Kidney tubule cell (primary cell): ENCODE measurements at places on chromosomes 2 and 18.

DNA sequence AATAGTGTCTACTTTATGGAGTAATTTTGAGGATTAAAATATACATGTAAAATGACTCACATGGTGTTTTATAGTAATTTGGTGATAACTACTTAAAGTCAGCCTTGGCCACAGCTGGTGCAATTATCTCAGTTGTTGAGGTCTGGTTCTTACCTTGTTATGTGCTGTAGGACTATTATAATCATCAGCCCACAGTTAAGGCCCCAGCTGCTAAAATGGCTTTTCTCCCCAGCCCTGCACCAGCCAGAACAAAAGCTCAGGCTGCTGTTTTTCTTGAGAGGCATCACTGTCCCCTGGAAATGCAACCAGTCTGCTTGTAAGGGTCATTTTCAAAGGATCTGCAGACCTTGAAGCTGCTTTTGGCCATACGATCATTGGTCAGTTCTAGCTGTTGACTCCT is 283.3 kb upstream of the THUMPD2 start:
- DNase-seq, result no peak

GRCh38 chr2:136117391-136117841 is 533 bp downstream of the CXCR4 start:
- peak; percentile 35 for DNase-seq

DNA sequence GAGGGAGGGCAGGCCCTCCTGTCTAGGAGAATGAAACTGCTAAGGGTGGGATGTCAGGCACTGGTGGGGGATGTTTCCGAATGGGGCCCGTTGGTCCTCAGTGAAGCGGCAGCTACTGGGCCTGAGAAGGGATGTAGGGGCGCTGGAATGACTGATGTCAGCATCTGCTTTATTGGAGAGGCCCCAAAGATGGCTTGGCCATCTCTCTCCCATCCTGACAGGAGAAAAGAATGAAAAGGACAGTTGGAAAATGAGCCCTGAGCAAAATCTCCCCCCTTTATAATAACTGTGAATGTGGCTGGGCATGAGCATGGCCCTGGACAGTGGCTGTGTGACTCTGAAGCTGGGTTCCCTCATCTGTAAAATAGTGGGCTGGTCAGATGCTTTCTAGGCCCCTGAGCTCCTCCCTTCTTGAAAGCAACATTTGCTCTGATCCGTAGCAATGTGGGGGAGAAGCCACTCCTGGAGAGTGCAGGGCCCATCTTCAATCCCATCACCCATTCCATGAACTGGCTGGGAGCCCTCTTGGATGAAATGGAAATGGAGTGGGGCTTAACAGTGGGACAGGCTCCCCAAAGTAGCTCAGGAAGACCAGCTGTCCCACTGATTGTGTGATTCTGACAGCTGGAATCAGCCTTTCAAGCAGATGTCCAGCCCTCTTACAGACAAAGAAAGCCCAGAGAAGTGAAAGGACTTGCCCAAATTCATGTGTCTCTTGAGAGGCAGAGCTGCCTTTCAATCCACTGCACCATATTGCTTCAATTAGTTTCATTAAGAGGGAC is 232.7 kb upstream of the SMAD2 start:
- no peak for DNase-seq

- no peak for DNase-seq
Measured at GRCh38 chr2:177289824-177290628, 25.5 kb upstream of the NFE2L2 start.

DNA sequence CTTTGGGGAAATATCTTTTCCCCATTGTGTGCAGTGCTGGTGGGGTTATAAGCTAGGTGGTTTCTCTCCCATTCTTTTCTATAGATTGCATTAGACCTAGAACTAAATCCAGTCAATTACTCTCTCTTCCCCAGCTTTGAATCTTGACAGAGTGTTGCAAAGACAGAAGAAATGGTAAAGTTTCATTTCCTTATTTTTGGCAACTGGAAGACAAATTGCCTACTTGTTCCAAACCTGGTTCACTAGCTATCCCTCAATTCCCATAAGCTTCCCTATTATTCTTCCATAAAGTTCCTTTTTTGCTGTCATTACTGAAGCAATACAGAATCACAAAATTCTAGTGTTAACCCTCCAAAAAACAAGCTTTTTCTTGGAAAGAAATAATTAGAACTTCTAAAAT is 94.0 kb upstream of the ITGA4 start:
- DNase-seq, result no peak

DNA sequence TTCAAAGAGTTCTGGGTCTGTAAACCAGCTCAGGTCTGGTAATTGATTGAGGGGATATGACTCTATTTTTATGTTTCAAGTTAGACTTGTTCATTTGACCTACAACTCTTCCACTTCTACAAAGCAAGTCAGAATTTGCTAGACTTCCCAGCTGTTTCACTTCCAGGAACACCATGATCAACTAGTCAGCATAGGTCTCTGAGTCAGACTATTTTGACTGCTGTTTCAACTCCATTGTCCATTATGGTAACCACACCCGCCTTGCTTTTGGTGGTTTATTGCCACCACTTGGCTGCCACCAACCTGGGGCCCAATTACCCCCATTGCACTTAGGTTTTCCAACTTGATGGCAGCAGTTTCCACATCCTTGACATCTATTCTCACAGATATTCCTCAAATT is 116.6 kb downstream of the LAMA3 start:
- DNase-seq, result peak; percentile 48

DNA sequence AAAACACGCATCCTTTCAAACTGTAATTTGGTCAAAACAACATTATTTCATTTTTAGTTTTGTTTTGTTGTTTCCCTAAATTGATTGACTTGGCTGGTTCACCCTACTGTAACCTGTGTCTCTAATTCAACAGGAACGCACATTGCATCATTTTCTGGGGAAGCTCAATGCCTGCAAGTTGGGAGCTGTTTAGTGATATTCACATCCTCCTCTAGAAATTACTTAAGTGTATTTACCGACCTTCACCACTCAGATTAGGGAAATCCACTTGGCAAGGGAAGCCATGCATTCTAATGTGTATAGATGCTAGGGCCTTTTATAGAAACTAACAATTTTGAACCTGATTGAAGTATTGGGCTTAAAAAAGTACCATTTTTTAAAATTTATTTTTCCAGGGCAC is 7.3 kb upstream of the TPO start:
- no peak for DNase-seq

- peak; percentile 43 for DNase-seq
Measured at GRCh38 chr18:43596105-43596712, 318.9 kb upstream of the SYT4 start.

DNA sequence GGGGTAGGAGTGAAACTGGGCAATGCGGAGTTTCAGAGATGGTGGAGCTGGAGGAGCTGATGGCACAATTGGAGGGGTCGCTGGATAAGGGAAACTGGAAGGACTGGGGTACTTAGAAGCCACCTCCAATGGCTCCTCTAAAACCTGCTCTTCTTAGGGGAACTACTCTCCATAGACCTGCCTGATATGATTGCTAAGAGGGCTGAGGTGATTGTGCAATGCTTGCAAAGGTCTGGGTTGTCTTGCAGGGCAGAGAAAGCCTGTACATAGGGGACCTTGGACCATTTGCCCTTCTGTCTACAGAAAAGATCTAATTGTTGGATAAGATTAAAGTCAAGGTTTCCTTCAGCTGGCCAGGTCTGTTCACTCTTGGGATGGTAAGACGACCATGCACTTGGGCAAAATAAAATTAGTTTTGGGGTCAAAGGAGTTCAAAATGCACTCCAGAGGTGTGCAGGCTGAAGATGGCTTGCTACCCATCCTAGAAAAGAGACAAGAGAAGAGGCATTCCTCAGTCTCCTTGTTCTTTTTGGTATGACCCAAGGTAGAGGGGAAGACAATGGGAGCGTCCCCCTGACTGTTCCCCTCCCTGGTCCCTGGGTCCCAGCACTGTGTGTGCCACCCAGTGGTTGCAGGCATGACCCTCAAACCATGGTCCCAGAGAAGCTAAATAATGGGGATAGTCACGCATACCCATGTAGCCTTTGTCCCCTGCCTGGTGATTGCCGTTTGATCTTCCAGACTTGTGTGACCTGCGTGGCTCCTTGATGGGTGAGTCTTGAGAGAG is 41.1 kb downstream of the STK17B start:
- peak; percentile 10 for DNase-seq

DNA sequence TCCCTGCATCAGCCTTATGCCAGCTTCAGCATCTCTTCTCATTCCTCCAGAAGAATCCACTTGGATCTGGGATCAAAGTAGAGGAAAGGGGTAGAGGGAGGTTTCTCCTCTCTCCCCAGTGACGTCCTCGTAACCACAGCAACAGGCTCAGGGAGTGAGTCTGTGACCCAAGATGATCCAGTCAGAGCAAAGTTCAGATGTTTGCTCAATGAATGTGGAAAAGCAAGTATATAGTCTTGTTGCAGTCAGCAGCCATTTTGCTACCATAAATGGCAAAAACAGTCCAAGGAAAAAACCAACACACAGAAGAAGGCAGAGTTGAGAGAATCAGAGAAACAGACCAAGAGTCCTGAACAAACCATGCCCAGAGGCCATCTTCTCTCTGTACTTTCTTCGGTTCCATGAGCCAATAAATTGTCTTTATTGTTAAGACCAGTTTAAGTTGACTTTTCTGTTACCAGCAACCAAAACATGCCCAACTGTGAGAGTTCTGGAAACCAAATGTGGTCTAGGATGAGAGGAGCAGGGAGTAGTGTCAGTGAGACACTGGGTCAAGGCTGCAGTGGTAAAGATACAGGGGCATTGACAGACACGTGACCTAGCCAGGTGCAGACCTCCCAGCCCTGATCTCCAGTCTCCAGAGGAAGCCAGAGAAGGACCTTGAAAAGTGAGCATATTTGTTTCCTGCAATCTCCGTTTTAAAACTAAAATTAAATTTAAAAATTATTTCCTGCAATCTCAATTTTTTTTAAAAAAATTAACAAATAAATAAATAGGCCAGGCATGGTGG is 3.2 kb upstream of the CXCR1 start:
- peak; percentile 4 for DNase-seq
